Stimulated activated naive CD4-positive, alpha-beta T cell treated with Interleukin-2 at 50 U/mL for 16 hours (primary cell): ENCODE measurements at places on chromosomes 3 and 15.

GRCh38 chr3:142645236-142645793, 49.1 kb downstream of the PLS1 start:
- DNase-seq, result no peak

GRCh38 chr15:101718896-101719295, 5.4 kb downstream of the TARS3 start:
- no peak for DNase-seq

- DNase-seq, result no peak
Measured at GRCh38 chr3:39850716-39851032, 41.3 kb downstream of the MYRIP start.

DNA sequence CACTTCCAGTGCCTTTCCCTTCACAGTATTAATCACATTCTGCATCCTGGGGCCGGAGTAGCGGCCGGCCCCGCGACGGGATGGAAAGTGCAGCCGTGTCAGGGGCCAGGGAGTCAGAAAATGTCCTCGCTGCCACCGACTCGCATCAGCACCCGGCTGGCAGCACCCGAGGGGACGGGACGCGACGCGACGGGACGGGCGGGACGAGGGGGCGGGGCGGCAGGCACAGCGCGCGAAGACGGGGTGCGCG, 353 bp downstream of the ATG3 start:
- peak; percentile 87 for DNase-seq

GRCh38 chr15:27486683-27487647, 516.0 kb downstream of the GABRG3 start:
- no peak for DNase-seq

DNA sequence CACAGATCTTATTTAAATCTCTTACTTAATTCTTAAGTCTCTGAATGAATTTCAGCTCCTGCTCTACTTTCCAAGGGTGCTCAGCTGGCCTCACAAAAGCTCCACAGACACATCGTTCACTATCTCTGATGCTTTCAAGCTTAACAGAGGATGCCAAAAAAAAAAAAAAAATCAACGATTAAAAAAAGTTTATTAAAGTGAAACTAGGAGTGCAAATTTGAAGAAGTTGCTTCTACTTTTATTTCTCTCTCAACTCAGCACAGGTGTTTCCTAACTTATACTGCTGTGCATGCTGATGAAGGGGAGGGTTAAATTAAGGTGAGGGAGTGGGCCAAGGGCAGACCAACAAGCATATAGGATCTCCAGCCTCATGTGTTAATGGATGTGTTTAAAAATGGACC, 157.2 kb downstream of the TIGIT start:
- DNase-seq, result no peak

DNA sequence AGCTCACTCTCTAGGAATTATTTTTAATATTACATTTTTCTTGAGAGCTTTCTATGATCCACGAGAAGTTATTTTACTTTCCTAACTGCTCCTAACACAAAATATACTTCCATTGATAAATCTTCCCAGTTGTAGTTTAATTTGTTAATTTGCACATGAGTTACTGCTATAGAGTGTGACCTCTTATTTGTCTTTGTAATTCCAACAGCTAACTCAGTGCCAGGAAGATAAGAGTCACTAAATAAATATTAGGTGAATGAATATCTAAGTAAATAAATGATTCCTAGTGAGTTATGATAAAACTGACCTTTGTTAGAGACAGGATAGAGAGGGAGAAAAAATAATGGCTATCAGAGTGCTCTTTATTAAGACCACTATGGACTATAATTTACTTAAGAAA, 319.9 kb downstream of the NAALADL2 start:
- no peak for DNase-seq

DNA sequence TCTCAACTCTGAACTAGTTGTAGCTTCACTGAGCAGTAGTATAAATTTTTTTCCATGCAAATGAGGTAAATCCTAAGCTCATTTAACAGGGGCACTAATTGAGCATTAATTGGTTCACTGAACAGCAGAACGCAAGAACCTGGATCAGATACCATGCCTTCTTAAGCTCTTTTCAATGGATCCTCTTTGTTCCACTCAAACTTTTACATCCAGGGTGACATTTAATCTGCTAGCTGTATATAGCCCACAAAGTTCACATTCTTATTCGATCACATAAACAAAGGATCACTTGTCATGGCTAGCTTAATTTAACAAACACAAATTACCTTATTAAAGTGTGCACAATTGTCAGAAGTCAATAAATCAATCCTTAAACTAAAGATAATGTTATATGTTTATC, 281.6 kb downstream of the CNTN6 start:
- no peak for DNase-seq

- no peak for DNase-seq
Measured at GRCh38 chr3:49845694-49846093, 10.7 kb downstream of the TRAIP start.

GRCh38 chr3:106263011-106263410, 394.2 kb upstream of the CBLB start:
- no peak for DNase-seq

DNA sequence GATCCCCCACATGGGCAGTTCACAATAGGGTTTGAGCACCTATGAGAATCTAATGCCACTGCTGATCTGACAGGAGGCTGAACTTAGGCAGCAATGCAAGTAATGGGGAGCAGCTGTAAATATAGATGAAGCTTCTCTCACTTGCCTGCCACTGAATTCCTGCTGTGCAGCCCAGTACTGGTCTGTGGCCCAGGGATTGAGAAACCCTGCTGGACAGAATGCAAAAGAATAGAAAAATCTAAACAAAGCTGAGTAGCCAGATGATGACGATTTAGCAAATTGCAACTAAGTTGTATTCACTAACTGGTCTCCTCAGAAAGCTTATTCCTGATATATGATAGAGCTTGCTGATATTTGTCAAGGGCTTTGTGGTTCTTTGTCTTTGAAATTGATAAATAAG, 34.3 kb upstream of the APH1B start:
- DNase-seq, result no peak

DNA sequence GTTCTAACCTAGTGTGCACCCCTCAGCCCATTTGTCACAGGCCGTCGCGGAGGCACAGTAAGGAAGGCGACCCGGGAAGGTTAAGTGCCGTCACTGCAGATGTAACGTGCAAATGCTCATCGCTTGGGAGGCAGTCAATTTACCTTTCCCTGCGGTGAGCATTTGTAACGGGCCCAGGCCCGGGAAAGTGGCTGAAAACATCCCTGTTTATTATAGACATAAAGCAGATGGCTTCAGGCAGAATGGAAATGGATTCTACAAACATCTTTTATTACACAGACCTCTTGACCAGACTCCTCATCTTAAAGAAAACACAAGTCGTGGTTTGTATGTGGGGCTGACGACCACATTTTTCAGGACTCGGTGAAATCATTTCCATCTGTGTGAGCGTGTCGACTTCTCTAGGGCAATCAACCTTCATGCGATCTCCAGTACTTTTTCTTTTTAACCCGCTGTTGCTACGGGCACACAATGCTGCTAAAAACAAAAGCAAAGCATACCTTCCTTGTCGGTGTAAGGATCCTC, 43.6 kb downstream of the NMNAT3 start:
- DNase-seq, result no peak

- no peak for DNase-seq
Measured at GRCh38 chr3:45460361-45460760, 72.0 kb downstream of the LARS2 start.

DNA sequence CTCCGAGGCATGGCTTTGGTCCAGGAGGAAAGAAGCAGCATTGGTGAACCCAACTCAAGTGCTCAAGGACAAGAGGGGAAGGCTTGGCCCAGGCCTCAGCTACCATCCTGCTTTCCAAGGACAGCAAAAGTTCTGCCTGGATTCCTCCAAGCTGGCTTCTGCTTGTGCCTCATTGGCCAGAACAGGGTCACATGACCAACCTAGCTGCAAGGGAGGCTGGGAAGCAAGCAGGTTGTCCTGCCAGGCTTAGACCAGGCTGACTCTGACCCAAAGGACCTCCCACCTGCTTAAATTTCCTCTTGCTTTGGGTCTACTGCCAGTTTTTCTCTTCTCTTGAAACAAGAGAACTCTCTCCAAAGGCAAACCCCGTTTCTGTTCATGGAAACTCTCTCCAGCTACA, 70.7 kb downstream of the RPN1 start:
- DNase-seq, result no peak

DNA sequence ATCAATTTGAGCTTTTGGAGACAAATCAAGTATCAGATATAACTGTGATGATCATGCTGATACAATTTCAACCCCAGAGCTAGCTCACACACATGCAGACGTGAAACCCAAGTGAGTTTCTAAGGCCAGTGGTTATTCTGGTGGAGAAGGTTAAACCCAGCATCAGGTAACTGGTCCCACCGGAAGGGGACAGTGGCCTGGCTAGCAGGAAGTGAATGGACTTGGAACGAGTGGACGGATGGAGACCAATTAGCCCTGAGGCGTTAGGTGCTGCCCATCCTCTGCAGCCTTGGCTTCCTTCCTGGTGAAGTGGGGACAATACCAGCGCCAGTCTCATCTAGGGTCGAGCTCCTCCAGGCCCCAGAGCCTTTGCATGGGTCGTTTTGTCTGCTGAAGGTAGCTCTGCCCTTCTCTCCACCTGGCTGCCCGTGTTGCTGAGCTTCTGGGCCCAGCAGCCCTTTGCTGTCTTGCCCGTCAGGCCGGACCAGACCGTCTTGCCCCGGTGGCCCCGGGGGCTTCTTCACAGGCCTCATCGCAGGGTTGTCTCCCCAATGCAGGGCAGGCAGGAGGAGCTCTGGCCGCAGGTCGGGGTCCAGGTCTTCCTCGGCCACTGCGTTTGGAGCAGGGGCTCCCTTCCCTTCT, 915 bp upstream of the KCTD6 start:
- no peak for DNase-seq

GRCh38 chr3:21256932-21257331, 494.1 kb downstream of the ZNF385D start:
- DNase-seq, result no peak

- no peak for DNase-seq
Measured at GRCh38 chr3:178676942-178677790, 140.9 kb downstream of the KCNMB2 start.

DNA sequence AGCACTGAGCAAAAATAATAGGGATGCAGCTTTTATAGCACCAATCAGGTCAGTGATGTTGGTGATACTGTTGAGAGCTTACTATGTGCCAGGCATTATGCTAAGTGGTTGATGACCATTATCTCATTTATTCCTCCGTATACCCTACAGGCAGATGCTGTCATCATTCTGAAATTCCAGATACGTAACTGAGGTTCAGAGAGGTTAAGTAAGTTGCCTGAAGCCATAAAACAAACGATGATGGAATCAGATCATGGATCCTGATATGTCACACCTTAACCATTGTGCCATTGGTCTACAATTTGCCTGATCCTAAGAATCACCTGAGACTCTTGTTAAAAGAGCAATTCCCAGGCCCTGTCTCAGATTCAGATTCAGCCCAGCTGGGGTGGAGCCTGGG, 49.5 kb downstream of the ST6GAL1 start:
- no peak for DNase-seq

DNA sequence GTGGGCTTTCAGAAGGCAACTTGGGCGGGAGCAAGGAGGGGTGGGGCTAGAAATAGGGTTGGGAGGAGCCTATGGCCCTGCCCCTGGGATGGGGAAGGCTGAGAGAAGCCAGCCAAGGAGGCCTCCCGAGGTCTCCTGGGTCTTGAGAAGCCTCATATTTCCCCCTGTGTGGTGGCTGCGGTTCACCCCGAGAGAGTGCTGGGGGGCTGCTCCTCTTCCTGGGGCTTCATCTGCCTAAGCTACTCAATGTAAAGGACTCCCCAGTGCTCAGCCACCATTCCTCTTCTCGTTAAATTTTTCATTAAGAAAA, 174.3 kb downstream of the SMAD6 start:
- DNase-seq, result no peak

- no peak for DNase-seq
Measured at GRCh38 chr15:40082195-40082883, 26.3 kb downstream of the BMF start.

DNA sequence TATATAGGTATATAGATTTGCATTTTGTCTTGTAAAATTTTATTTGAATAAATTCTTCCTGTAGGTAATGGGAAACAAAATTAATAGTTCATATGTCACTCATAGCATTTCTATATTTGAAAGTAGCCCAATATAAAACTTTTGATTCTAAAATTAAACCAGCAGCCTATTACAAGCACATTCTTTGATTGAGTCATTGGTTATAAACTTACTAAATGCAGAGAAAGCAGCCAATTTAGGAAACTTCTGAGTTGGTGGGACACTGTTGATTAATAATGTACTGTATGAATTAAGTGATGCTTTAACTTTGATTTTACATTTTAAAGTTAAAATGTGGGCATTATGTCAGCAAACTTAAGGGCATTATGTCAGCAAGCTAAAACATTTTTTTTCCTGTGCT, 34.5 kb downstream of the NR1D2 start:
- no peak for DNase-seq

GRCh38 chr15:73624530-73624929, 8.7 kb downstream of the NPTN start:
- no peak for DNase-seq

DNA sequence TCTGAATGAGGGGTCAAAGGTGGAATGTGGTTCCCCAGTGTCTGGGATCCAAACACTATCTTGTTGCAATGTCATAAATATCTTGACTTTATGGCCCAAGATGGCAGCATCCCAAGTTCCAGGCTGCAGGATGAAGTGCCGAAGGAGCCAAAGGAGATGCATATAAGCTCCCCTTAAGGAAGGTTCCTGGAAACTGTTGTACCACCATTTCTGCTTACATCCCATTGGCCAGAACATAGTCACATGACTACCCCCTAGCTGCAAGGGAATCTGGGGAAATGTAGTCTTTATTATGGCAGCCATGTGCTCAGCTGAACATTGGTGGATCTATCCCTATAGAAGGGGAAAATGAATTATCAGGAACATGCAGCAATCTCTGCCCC, 54.3 kb downstream of the BDH1 start:
- DNase-seq, result no peak

- no peak for DNase-seq
Measured at GRCh38 chr15:80957556-80957955, 32.1 kb downstream of the MESD start.

- DNase-seq, result no peak
Measured at GRCh38 chr15:79947009-79947408, 24.0 kb downstream of the BCL2A1 start.

DNA sequence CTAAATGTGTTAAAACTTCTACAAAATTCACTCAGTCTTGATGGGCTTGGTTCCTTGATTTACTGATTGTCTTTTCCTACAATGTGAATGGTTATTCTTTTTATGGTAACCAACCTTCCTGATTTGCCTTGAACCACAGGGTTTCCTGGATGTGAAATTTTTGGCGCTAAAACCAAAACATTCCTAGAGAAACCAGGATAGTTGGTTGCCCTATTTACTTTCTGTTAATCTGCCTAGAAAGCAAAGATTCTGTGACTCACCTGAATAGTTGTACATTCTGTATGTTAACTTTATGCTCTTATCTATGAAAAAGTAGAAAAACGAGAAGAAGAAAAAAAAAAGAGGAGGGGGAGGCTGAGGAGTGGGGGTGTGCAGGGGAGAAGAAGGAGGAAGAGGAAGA, 23.2 kb upstream of the RBP2 start:
- no peak for DNase-seq
